Stimulated activated CD8-positive, alpha-beta memory T cell treated with anti-CD3 and anti-CD28 coated beads, Interleukin-15, amount 100 ng/mL, for 24 hours (primary cell): ENCODE measurements at places on chromosomes 11 and 22.

- DNase-seq: no peak
These were observed 5.5 kb downstream of the ACRV1 start for GRCh38 chr11:125675196-125675595.

- DNase-seq: no peak
These were observed 1.6 kb downstream of the NR1H3 start for GRCh38 chr11:47259232-47259977.

GRCh38 chr11:109865548-109866186 lies 227.5 kb upstream of the ZC3H12C start:
- no peak for DNase-seq

- no peak for DNase-seq
These were observed 12.7 kb downstream of the RASD2 start for GRCh38 chr22:35553341-35553740.

DNA sequence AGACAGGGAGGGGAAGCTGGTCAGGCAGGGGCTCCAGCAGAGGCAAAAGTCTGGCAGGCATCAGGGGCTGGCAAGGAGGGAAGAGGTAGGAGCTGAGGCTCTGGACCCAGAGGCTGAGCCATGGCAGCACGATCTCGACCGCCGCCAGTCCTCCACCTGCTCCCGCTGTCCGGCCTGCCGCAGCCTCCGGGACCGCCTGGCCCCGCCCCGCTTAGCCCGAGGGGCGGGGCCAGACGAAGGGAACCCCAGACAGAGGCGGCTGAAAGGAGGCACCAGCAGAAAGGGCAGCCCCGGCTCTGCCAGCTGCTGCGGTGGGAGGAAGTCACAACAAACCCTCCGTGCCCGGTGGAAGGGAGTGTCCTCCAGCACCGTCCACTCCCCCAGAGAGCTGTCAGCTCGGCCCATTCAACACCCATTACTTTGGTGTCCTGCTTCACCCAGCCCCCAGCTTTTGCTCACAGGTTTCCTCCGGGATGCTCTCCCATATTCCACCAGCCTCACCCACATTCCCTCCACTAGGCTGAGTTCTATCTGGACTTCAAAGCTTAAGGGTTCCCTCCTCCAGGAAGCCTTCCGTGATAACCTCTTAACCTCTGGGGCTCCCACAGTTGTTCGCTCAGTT lies at the start of gene MFNG:
TSS of gene MFNG (minus strand) at position 161 of the 622 bp plus-strand sequence. CDS start 207 bp downstream, outside the sequence.
- DNase-seq: peak; percentile 40

- no peak for DNase-seq
These were observed 56.8 kb downstream of the IGLL5 start for GRCh38 chr22:22944268-22944985.

- no peak for DNase-seq
These were observed 29.2 kb downstream of the ADAMTS15 start for GRCh38 chr11:130477586-130478203.

DNA sequence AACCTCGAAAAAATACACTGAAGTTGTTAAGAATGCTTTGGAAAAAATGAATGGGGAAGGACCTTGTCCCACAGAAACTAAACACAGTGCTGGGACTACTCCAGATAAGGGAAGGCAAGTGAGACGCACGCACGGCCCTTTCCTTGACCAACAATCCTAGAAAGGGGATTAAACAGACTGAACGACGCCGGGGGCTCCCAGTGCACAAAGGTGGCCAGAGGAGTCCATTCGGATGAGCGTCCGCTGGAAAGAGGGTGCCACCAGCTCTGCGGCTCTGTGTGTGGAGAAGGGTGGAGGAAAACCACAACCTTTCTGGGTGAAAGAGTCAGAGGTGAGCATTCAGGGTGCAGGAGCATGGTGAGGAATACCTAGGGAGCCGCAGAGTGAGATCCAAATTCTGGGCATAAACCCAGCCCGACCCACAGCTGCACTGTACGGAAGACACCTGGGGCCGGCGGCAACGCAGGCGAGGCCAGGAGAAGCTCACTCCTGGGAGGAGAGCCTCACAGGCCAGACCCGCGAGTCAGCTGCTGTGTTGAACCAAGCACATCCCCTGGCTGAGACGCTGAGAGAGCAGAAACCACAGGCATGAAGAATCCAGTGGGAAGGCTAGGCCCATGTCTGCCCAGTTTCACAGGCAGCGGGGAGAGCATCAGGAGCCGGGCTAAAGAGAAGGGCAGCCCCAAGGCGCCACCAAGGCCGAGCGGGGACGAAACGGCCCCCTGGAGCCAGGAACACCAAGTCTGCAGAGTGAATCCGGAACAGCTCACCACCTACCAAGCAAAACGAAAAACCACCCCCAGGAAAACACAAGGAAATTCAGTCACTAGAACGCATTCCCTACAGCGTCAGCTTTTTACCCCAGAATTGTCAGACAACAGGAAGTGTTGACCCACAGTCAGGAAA lies 177.1 kb downstream of the BRD1 start:
- no peak for DNase-seq

DNA sequence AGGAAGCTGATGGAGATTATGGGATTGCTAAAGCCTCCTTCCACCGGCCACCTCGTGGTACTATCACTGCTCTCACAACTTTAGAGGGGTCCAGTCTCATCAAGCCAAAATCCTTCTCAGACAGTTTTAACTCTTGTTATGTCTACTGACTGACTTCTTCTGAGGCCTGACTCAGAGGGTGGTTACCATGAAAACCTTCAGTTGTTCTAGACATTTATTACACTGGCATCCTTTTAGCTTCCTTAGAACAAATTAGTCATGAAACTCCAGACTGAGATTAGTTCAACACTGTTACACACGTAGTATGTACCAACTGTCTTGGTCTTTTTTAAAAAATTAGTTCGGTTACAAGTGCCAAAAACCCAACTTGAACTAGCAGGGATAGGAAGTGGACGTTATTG lies 7.5 kb downstream of the DIXDC1 start:
- DNase-seq: no peak

- DNase-seq: peak; percentile 47
These were observed at the start of gene OSM for GRCh38 chr22:30266445-30267381. Gene OSM (minus strand): TSS chr22:30266851. CDS start chr22:30266799, 52 bp downstream.

DNA sequence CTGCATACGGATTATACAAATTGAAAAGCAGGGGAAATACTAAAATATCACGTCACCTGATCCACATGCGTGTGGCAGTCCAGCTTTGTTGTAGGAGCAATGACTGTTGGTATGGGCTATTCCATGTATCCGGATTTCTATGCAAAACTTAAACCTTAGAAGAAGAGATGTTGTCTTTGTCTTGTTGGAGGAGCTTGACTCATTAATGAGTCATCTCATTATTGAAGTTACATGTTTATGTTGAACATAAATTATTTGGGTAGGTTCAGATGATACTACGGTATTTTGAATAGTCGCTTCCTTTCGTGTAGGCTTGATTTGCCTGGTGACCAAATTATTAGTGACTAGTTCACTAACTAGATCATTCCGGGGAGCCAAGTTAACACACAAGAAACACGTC lies 806 bp upstream of the SAAL1 start:
- DNase-seq: no peak

GRCh38 chr11:74672956-74673692 lies 58.1 kb downstream of the CHRDL2 start:
- DNase-seq: no peak

DNA sequence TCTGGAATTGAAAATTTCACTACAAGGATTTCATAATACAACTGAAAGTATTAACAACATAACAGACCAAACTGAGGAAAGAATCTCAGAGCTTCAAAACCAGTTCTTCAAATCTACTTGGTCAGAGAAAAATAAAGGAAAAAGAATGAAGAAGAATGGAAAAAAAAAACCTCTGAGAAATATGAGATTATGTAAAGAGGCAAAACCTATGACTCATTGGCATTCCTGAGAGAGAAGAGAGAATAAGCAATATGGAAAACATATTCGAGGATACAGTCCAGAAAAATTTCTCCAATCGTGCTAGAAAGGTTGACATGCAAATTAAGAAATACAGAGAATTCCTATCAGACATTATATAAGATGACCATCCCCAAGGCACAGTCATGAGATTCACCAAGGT lies 23.4 kb upstream of the GPR83 start:
- DNase-seq: no peak

DNA sequence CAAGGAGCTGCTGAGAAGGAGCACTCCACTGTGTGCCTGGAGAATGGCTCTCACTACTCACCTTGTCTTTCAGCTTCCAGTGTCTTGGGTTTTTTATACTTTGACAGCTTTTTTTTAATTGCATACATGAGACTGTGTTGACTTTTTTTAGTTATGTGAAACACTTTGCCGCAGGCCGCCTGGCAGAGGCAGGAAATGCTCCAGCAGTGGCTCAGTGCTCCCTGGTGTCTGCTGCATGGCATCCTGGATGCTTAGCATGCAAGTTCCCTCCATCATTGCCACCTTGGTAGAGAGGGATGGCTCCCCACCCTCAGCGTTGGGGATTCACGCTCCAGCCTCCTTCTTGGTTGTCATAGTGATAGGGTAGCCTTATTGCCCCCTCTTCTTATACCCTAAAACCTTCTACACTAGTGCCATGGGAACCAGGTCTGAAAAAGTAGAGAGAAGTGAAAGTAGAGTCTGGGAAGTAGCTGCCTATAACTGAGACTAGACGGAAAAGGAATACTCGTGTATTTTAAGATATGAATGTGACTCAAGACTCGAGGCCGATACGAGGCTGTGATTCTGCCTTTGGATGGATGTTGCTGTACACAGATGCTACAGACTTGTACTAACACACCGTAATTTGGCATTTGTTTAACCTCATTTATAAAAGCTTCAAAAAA lies 72.6 kb downstream of the NCAPD3 start:
- DNase-seq: no peak
